ENCODE measurements at places on chromosomes 5 and 9.

DNA sequence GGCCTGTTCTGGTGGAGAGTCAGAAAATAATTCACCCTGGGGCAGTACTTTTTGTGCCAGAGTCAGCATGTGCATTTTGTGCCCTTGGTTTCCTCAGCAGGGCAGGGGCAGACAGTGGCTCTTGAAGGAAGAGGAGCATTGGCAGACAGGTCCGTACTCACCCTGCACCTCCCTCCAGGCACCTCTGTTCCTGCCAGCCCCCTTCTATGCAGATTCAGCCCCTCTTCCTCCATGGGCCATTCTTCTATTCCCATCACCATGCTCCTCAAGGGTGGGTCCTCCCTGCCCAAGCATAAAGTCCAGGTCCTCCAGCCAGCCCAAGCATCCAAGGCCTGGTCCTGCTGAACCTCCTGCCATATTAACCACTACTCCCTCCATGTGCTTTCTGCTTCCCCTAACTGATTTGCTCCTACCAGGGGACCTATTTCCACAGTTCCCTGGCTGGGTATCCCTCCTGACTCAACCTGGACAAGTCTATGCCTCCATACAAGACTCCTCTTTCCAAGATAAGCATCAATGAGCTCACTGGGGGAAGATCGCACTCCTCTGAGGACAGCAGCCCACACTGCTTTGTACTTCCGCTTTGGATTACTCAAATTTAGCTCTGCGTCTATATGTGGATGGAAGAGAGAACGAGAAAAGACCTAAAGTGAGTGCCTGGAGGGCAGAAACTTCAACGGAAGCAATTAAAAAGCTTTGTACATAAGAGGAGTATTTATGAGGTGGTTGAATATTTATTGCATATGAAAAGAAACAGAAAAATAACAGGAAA, 9.3 kb upstream of the ACSL6 start:
- no peak for DNase-seq

DNA sequence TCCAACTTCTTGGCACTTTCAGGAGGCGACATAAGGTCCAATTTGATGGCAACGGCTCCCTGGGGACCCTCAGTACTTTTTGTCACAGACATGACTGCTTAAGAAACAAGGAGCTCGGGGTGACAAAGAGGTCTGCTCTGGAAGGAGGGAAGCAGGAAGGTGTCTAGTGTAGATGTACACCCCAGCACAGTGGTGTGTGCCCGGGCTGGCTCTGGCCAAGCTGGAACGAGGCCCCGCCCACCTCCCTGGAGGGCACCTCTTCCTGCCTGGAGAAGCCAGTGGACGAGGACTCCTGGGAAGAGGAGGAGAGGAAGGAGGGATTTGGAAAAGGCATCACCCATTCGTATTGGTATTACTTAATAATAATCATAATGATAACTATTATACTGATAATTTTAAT, at the start of gene SLC36A2:
Gene SLC36A2, minus strand, starts transcription at position 191 of the 400 bp plus-strand sequence. Its CDS starts 99 bp downstream, at position 92.
- DNase-seq: no peak

DNA sequence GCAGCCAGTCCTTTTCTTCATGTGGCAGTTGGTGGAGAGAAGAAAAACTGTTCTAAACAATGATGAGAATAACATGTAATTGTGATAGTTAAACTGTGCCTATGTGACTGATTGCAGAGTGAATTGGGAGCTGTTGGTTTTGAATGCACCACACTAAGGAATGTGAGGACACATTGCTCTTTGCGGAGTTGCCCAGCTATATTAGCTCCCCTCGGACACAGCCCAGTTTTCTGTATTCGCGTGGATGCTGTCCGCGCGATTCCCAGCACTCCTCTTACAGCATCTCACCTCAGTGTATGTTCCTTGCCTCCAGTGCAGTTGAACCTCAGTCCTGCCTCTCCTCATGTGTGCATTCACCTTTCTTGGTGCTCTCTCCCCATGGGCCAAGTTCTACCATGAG, 32.2 kb downstream of the TGFBI start:
- no peak for DNase-seq

- no peak for DNase-seq
These were observed 1952.6 kb downstream of the MAT2B start for GRCh38 chr5:165457859-165458481.

DNA sequence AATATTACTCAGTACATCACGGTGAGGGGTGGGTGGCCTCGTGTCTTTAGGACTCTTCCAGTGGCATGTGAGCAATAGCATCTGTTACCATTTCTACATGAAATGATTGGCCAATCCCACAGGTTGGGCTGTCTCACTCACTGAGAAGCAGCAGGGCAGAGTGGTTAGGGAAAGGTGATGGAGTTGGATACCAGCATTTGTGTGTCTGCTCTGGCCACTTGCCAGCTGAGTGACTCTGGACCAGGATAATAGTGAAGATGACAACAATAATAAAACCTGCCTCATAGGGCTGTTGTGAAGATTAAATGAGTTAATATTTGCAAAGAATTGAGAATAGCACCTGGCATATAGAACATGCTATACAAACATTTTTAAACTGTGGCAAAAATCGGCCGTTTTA, 42.0 kb downstream of the IQGAP2 start:
- DNase-seq: no peak
